Activated naive CD4-positive, alpha-beta T cell (primary cell): ENCODE measurements at places on chromosomes 7 and 10.

DNA sequence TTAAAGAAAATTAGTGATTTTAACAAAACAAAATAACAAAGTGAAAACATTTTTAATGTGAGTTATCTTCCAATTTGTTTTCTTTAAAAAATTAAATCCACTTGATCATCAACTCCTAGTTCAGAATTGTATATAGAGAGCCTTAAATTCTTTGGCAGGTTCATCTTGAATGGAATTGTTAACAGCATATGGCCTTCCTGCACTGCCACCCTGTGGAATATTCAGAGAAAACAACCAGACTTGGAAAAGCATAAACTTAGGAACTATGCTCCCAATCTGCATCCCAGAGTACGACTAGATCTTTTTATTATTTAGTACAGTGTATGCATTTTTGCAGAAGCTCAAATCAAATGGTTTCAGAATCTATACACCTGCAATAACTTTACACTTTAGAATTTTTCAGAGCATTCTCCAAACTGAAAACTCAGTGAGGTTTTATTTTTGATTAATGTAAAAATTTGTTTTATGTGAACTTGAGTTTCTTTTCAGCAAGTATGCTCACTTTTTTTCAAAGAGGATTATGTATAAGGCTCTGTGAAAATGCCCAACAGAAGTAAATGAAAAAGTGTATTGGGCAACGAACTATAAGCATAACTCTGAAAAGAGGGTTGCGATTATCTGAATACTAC, 44.9 kb upstream of the ANK3 start:
- DNase-seq, result no peak

DNA sequence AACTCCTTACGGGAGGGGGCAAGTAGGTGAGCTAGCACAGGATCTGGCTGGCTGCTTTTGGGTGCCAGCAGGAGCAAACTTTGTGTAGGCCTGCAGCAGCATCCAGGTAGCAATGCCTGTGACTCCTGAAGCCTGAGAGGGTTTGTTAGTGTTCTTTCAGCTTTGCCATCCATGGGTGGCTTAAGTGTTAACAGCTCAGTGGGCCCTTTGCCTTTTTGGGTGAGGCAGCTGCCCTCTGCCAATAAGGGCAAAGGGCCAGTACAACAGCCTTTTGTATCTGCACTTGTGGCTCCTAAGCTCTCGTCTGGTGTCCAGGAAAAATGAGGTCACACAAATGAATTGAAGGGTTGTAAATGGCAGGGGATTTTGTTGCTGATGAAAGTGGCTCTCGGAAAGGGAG, 359.0 kb upstream of the CHRM2 start:
- DNase-seq, result no peak

DNA sequence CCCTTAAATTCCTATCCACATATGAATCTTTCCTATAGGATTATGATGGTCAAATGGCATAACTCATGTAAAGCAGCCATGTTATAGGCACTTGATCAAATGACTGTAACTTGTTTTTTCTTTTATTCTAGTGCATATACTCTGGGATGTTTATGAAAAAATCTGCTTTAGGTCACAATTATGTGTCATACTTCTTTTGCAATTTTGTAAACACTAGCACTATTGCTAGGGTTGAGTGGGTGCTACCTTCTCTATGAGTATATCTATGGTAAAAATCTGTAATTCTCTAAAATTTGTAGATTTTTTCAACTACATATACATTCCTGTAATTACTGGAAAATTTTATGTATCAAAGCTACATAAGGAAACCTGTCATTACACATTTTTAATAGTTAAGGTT, 50.0 kb downstream of the HGF start:
- no peak for DNase-seq

DNA sequence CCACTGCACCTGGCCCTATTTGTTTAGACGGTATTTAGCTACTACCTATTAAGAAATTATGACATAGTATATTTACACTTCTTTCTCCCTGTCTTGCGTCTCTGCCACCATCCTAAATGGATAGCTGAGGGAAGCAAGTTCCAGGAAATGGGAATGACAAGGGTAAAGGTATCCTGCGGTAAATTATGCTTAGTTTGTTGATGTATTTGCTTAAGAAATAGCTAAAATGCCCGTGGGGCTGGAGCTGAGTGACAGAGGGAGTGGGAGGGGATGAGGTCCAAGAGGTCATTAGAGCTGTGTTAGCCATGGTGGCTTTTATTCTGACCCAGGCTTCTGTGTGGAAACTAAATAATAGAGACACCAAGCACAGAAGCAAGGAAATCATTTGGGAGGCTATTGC, 29.0 kb upstream of the UBE2D1 start:
- DNase-seq, result no peak

DNA sequence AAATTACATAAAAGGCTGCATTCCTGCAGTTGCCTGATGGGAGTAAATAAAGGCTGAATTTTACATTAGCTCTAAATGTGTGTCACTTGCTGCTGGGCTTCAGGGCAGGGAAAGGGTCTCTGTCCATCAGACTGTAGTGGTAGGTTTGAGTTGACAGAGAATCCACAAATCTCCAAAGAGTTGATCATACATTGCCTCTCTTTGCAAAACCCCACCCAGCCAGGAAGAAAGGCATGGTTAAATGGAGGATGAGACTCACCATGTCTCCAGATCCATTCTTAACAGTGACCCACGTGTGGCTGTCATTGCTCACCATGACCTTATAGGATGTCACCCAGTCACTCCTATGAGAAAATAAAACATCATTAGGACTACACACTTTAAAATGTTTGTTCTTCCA, 92.8 kb downstream of the CPXM2 start:
- no peak for DNase-seq
